ENCODE measurements at places on chromosomes 11 and 22.

DNA sequence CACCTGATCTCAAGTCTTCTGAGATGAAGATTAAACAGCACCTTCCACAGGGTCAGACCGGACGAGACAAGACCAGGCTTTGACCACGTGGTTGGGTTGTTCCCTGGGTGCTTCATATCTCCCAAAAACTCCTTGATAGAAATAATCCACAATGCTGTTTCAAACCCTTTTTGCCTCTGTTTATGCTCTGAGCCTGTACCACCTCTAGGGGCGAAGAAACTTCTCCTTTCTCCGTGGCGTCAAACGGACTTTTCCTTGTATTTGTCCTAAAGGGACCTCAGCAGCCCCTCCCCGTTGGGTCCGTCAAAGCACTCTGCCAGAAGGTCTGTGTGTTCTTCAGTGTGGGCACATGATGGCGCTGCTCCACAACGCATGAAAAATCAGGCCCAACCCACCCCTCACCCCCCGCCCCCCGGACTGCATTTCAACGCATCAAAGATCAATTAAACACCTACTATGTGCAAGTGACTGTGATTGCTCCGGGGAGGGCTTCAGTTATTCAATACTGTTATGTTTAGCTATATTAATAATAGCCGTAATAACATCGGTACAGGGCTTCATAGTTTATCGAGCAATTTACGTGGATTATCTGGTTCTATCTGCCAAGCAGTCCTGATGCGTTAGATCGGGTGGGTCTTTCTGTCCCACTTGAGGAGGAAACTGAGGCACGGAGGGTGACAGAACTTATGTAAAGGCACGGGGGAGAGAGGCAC, 17.3 kb upstream of the EIF3D start:
- DNase-seq: no peak

DNA sequence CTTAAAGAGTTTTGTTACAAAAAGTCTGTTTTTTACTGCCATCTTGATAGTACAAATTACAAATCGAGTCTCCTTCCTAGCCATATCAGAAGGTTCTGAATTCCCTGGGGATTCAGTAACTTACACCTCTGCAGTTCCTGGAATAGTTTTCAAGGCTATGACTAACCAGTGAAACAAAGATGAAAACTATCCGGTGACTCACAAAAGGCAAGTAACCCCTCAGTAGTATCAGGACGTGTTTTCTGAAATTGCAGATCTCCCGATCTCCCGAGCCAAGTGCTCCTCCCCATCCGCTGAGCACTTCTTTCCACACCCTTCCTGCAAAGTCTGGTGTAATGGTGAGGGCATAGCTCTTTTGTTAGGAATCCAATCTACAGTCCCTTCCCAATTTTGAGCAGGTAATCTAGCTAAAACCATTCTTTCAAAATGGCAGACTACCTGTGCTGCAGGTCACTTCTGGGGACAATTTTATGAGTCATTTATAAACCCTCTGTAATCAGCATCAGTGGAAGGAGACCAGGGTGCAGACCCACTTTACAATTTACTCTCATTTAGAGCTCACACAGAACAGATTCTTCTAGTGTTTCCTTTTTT, 7.7 kb downstream of the E2F8 start:
- no peak for DNase-seq

- DNase-seq: no peak
Measured at GRCh38 chr22:43883719-43884415, 7.9 kb downstream of the PNPLA5 start.

DNA sequence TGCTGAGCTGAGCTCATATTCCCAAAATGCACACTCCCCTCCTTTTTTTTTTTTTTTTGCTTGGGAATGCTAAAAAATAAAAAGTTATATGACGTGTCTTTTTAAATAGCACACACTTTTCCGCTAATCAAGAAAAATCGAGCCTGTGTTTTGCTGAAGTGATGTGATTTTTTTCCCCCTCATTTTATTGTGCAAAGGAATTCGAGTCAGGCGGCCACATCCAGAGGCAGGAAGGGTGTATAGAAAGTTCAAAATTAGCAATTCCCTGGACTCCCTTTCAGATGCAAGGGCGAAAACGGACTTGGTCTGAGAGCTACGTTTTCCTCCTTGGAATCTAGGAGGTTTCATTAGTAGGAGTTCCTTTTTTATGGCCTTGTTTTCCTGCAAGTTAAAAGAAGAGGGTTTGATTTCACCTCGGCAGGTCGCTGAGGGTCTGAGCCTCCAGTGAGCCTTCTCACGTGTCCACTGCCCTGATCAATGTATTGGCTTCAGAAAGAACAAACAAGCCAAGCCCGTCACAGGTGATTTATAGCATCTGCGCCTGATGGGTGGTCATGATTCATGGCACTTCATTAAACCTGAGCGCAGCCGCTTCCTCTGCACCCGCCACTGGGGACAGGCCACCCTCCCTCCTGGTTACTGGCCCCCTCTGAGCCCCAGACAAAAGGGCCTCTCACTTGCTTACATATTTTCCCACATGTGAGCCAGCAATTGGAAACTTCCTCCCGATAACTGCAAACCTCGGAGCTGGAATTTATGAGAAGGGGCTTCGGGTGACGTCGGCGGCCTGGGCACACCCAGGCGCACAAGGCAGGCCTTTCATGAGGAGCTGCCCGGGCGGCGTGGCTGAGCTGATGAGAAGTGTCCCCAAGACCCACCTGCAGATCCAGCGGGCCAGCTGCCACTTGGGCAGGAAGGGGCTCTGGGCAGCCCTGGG, 64.4 kb upstream of the LINC01488 start:
- DNase-seq: no peak

- DNase-seq: no peak
Measured at GRCh38 chr11:3132831-3133260, 32.3 kb downstream of the OSBPL5 start.

DNA sequence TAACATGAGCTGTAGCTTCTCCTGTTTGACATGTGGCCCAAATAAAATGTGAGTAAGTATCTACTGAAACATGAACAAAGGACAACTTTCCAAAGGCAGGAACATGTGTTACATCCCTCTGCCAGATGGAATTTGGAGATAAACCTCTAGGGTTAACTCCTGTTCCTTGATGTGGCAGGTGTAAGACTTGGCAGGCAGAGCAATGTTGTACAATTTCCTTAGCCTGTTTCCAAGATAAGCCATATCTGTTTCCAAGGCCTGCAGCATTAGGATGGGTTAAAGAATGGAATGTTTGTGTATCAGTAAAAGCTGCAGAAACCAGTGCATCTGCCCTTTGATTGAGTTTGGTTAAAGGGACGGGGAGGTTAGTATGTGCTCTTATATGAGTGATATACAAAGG, 8.8 kb upstream of the DNAJB13 start:
- no peak for DNase-seq

DNA sequence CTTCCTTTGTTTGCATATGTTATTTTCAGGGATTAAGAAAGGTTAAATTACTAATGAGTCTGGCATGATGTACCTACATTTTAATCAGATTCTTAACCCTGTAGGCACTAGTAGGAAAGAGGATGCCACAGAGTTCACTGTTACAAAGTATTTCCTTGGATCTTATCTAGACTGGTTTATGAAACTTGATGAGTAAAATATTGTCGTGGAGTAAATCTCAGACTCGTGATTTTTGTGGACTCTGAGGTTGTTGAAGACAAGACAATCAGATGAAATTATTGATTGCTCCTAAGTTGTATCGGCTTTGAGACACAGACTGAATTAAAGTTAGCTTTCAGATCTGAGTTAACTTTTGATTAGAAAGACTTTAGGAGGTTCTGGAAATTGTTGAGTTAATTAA, 6.0 kb downstream of the KMT2A start:
- no peak for DNase-seq

DNA sequence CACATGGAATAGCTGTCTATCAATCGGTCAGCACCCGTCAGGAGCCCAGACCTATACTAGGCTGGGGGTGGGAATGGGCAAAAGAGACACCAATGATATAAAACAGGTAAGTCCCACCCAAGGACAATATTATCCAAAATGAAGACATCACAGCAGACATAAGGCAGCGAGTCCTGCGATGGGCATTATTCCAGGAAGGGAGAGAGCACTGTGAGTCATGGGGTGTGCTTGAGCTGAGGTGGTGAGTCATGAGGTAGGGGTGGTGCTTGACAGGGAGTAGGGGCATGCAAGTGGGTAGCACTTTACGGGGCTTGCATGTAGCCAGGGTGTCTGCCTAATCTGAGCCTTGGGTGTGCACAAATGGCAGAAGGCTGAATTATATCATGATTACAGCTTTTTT, 605.0 kb upstream of the CADM1 start:
- no peak for DNase-seq

- DNase-seq: no peak
Measured at GRCh38 chr22:31128156-31128555, 5.4 kb downstream of the INPP5J start.

- no peak for DNase-seq
Measured at GRCh38 chr22:40463017-40463631, 92.7 kb downstream of the SGSM3 start.

DNA sequence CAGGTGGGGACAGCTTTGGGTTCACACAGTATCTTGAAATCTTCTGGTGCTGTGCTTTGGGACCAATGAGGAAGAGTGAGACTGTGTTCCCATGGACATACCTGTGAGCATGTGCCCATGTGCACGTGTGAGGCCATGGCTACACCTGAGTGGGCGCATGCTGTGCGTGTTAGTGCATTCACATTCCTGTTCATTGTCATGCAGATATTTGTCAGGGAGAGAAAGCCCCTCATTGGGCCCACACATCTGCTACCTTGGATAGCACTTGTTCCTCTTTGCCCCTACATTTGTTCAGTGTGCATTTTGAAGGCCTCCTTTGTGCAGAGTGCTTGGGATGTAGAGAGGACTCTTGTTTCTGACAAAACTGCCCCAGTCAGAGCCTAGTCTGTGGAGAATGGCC, 154.3 kb upstream of the E2F8 start:
- no peak for DNase-seq

GRCh38 chr11:105786741-105787140, 176.9 kb downstream of the GRIA4 start:
- DNase-seq: no peak

DNA sequence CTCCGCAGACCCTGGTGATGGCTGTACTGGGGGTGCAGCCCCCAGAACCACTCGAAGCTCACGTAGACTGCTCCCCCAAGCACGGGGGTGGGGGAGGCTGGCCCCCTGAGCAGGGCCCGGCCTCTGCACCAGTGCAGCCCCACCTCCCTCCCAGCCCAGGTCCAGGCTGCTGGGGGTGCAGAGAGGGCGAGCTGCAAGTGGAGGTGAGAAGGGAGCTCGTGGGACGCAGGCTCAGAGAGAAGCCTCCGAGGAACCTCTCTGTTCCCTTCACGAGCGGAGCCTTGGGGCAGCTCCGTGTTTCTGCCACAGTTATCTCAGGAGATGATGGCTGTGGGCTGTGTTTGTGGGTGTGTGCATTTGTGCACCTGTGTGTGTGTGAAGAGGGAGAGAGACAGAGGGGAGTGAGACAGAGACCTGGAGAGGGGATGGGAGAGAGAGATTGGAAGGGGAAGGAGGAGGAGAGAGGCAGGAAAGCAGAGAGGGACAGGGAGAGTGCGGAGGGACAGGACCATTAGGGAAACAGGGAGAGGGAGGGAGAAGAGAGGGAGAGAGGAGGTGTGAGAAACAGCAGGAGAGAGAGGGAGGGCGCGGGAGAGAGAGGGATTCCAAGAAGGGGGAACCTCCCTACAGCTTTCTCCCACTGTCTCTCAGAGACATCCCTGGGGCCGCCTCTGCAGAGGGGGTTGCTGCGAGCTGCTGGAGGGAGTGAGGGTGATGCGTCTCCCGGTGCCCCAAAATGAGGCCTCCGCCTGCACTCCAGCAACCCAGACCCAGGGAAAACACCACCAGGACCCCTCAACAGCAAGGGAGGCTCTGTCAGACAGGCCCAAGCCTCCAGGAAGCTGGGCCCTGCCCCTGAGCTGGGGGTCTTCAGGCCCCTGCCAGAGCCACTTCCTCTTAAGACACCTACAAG, 1488.6 kb downstream of the BRD1 start:
- no peak for DNase-seq

- no peak for DNase-seq
Measured at GRCh38 chr11:8360086-8360828, 96.6 kb upstream of the LMO1 start.

GRCh38 chr11:132610216-132610615, 922.1 kb downstream of the OPCML start:
- no peak for DNase-seq

DNA sequence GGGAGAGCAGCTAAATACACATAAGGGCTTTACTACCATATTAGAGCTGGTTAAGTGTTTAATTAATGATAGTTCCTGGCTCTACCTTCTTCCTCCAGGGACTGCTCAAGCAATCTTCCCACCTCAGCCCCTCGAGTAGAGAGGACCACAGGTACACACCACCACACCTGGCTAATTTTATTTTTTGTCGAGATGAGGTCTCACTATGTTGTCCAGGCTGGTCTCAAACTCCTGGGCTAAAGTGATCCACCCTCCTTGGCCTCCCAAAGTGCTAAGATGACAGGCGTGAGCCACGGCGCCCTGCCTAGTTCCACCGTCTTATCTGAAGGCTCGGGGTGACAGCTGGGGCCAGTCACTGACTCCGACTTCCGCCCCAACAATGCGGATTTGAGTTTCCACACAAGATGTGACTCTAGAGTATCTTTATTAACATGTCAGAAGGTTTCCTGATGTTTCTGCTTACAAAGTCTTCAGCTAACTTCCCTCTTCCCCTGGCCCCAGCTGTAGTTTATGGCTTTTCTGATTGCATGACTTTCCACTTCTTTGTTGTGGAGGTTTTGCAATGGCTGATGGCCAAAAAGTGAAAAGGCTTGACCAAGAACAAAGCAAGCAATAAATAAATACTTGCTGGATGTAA, 16.8 kb downstream of the TPST2 start:
- no peak for DNase-seq

GRCh38 chr22:42156121-42156520, 25.5 kb upstream of the CYP2D6 start:
- no peak for DNase-seq

DNA sequence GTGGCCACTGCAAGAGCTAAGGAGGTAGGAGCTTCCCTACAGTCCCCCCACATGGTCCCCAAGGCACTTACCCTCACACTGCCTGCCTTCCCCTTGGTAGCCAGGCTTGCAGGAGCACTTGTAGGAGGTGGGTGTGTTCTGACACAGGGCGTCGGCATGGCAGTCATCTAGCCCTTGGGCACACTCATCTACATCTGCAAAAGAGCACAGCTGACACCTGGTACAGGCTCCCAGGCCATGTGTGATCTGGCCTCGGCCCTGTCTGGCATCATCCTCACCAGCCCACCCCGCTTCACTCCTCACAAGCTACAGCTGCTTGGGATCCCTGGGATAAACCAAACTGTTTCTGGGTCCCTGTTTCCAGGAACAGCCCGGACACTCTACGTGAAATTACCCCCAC, 1.8 kb downstream of the SCUBE2 start:
- no peak for DNase-seq
